ENCODE measurements at places on chromosomes 7 and 10.
A peak's percentile ranks its signal among the peaks of the same experiment; 100 is the strongest.

DNA sequence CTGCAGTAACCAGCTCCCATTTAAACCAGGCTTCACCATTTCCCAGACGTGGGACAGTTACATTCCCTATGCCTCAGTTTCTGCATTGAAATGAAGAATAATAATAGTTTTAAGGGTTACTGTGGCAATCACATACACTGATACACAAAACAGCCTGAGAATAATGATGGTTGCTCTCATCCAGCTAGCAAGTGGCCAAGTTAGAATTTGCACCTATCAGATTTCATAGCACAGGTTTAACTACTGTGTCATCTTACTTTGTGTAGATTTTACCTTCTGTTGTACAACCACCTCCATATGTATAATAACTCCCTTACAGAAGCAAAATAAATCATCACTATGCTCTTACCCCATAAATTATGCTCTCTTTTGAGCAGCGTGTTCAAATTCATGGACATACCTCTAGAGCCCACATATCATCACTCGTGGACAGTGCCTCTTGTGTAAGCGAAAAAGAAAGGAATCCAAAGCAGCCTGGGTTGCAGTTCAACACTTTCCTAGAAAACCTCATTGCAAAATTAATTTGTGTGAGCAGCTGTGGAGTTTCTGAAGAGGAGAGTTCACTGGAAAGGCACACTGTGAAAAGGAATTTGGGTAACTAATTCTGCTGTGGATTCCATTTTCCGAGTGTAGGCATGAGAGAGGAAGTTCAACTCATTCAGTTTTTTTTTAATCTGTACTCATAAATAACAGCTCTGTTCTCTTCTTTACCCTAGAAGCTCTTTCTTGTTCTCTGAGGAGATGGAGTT is 492.5 kb downstream of the ARL4A start:
- DNase-seq = no peak

GRCh38 chr10:123639131-123639530 is 27.0 kb upstream of the GPR26 start:
- DNase-seq = no peak

DNA sequence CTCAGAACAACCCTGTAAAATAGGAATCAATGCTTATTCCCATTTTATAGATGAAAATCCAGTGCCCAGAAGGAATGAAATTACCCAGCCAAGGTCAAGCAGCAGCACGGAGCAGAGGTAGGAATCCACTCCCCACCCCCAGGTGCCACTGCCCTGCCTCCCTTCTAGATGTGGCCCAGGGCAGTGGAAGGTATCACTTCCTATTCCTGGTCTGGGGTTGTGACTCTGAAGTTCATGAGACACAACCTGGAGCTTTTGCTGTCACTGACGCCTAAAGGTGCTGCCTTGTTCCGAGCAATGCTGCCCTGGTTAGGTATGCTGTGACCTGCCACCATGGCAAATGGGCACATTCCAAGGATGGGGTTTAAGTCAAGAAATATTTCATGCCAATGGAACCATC is 53.6 kb downstream of the PIK3AP1 start:
- DNase-seq = no peak

DNA sequence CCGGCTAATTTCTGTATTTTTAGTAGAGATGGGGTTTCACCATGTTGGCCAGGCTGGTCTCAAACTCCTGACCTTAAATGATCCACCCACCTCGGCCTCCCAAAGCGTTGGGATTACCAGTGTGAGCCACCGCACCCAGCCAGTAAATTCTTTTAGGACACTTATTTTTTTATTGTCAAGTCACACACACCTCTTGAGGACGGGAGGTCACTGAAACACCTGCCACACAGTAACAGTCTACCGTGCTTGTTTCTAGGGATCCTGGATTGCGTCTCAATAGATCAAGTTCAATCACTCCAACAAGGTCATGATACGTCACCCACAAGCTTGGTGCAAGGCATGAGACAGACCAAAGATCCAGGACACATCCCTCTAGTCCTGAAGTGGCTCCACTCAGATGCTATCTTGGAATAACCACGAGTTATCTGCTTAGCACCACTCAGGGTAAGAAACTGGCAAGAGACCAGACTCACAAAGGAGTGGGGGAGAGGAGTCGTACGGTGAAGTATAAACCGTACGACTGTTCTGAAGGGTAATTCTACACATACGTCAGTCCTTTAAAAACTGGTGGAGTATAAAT is 58.9 kb upstream of the NCAPG2 start:
- no peak for DNase-seq

- DNase-seq = no peak
These were observed 51.2 kb upstream of the CFAP46 start for GRCh38 chr10:132993271-132994184.

DNA sequence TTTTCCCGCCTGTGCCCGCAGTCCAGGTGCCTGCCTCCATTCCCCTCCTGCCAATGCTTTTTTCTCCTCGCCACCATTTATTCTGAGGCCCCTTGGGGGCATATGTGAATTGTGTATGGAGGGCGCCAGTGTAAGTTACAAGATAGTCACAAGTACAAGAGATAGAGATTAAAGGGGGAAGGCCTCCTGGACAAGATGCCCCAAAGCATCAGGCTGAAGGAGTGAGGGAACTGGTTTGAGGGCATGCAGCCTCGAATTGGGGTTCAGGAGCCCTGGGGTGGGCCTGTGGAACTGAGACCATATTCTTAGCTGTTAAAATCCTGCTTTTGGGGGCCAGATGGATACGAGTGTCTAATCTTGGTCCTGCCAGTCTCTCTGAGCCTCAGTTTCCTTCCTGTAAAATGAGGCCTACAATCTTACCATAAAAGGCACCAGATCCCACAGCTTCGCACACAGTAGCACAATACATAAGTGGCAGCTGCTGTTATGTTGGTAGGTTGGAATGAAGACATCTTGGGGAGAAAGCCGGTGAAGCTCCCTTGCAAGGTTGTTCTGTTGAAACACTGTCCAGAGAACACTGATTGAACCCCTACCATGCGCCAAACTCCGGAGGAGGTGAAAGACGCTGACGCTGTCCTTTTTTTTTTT is 545 bp upstream of the COMTD1 start:
- DNase-seq = no peak

GRCh38 chr10:17651896-17652295 is 7.9 kb downstream of the STAM start:
- DNase-seq = no peak

DNA sequence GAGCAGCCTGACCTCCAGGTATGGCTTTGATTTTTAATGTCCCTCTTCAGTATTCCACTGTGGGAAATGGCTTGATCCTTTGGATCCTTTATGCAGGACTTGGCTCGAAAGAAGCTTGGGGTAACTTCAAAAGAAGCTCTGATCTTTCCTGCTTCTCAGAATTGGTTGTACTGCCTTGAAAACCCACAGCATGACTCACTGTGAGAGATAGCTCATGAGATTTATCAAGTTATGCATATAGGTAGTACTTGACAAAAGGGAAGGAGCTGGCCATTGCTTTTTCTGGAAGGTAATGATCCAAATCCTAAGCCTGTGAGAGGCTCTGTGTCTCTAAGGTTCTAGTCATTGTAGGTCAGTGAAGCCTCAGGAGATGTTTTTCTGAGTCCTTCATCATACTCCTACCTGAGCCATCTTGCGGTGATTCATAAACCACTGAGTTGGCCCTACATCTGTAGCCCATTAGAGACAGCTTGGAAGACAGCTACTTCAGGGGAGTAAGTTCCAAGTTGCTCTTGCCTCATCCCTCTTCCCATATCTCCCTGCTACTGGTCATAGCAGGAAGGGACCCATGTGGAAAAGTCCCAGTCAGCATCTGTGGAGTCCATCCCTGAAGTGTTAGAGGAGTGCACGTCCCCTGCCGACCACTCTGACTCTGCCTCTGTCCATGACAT is 36.7 kb upstream of the NFKB2 start:
- DNase-seq = no peak

DNA sequence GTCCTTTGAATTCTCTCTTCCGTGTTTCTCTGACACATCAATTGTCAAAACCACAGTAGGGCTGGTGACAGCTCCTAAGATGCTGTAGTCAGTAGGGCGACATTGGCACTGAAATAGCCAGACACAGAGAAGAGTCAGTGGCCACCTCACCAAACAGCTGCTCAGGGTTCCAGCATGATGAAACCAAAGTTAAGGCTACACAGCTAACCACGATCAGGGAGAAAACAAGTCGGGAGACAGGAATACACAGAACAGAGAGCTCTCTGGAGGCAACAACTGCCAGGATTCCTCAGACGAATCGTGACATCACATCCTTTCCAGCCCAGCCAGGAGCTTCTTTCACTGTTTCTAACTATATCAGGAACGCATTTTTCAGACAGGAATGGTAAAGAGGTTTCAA is 922.2 kb downstream of the SORCS1 start:
- no peak for DNase-seq

GRCh38 chr7:91847231-91847630 is 33.3 kb downstream of the MTERF1 start:
- no peak for DNase-seq

- no peak for DNase-seq
These were observed 233.5 kb upstream of the MGMT start for GRCh38 chr10:129233351-129234148.

GRCh38 chr10:68251625-68252495 is 19.9 kb upstream of the ATOH7 start:
- DNase-seq = no peak

- no peak for DNase-seq
These were observed 73.4 kb upstream of the LAMB4 start for GRCh38 chr7:108203537-108203936.

- no peak for DNase-seq
These were observed 117.9 kb upstream of the KLF6 start for GRCh38 chr10:3902809-3903410.

- no peak for DNase-seq
These were observed 106.2 kb upstream of the NEBL start for GRCh38 chr10:21003240-21003822.

- DNase-seq = no peak
These were observed 83.5 kb downstream of the RELN start for GRCh38 chr7:103905997-103906396.

DNA sequence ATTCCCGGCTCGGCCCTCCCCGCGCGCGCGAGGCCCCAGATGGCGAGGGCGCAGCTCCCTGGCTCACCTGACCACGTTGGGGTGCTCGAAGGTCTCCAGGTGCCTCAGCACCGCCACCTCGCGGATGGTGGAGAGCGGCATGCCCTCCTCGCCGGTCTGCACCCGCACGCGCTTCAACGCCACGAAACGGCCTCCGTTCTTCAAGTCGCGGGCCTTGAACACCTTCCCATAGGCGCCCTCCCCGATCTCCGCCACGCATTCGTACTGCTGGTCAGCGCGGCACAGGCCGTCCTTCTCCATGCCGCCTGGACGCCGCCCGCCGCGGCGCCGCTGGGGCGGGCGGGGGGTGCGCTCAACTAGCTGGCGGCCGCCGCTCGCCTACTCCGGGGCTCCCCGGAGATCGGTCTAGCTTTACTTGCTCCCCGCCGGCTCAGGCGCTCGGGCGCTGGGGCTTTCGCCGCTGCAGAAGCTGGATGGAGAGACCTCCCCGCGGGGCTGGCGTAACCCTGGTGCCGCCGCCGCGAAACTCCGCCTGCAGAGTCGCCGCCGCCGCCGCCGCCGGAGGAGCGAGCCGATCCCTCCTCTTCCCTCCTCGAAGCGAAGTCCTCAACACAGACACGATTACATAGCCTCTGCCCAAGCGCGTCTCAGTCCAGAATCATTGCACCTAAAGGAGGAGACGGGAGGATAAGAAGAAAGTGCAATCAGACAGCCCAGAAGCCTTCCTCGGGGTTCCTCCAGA is 3.2 kb downstream of the CDK6 start:
- peak; percentile 78 for DNase-seq

- no peak for DNase-seq
These were observed 35.8 kb upstream of the SDHAF3 start for GRCh38 chr7:97081521-97082300.

DNA sequence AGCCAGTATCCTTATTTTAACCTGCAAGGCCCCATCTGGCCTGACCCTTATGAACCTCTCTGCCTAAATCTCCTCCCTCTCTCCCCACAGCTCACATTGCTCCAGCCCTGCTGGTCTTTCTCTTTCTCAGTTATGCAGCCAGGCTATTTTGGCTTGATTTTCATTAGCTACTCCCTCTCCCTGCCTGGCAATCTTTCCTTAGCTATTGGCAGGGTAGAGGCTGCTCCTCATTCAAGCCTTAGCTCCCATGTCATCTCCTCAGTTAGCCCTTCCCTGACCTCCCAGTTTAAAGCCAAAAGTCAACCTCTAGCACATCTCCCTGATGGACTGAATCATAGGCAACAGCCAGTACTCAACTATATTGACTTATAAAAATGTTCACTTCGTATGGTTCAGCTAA is 214.4 kb upstream of the CELF2 start:
- no peak for DNase-seq

- DNase-seq = no peak
These were observed 222.3 kb downstream of the SNX10 start for GRCh38 chr7:26513948-26514347.

- no peak for DNase-seq
These were observed 180.7 kb upstream of the KLF14 start for GRCh38 chr7:130914554-130915294.
